ENCODE measurements at places on chromosomes 7 and 10.

DNA sequence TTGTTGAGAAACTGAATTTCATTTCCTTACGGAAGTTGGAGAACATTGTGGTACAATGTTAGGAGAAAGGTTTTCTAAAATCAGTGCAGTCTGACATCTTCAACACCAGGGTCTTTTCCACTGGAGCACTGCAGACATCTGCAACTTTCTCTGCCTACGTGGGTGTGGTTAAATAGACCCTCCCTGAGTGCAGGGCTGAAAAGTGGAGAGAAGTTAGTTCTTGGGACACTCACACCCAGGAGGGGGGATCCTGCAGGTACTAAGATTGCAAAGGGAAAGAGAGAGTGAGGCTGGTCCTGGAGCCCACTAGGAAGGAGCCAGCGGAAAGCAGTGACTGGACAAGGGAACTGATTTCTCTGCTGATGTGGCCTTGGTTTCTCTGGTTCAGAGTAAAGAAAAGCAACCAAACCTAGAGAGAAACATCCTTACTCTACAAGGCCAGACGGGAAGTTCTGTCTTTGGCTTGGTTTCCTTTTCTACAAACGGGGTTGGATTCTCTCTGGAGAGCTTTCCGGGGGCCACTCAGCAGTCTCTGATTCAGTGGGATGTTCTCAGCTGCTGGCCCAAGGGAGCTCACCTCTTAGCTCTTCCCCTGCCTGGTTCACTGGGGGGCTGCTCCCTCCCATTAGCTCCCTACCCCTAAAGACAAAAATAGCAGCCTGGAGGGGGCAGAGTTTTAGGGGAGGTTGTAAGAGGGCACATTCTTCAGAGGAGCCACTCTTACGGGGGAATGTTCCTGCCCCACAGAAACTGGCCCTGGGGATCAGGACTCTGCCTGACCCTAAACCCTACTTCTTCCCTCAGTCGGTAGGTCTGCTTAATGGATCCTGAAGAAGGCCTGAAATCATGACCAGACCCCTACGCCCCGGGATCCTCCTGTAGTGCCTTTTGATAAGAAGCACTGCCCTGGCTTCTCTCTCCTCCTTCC, 2.7 kb downstream of the UPP1 start:
- no peak for DNase-seq

DNA sequence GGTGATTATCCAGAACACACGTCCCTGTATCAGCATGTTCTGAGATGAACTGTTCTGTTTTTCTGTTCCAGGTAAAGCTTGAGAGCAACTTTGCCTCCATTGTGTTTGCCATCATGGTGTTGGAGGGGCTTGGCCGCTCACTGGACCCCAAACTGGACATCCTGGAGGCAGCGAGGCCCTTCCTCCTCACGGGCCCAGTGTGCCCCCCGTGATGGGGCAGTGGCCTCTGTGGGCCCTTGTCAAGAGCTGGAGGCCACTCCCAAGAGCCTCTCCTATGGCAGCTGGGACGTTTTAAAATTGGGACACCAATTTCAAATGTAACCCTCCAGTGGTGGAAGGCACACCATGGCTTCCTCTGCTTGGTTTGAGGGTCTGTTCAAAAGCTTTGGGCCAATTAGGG, 1.9 kb upstream of the NDUFB2 start:
- no peak for DNase-seq

DNA sequence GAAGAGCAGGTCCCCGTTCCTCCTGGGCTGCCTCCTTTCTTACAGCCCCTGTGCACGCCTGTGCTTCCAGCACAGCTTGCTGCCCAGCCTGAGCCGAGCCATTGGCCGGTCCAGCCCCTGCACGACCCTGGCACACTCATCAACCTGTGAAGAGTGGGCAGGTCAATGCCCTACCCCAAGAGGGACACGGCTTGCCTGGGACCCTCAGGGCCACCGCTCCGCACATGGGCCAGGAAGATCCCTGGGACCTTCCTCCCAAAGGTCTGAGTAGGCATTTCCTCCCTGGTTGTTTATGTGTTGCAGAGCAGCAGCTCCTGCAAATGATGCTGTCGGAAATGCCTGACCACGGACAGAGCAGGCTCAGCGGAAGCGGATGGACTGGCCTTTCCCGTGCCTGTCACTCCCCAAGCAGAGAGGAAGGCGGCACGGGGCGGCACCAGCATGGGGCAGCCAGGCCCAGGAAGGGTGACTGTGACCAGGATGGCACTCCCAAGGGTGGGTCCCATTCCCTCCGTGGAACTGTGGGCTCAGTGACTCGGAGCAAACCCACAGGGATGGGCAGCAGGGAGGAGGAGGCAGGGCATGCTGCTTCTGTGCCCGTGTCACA, 252.5 kb downstream of the TNS3 start:
- DNase-seq, result no peak

DNA sequence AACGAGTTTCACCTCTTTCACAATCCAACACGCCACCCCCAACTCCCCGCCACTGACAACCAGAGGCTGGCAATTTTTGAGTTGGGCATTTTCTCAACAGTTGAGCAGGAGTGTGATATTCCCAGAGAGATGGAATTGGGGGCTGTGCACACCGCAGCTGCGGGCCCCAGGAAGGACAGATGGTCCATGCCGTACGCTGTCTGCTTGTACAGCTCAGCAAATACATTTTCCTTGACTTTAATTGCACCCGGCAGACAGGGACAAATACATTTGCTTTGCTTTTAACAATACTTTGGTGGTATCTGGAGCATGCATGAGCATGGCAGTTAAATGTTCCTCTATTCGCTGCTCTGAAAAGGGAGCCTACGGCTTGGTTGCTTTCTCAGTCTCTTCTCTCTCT, 354.2 kb upstream of the DPP6 start:
- no peak for DNase-seq

DNA sequence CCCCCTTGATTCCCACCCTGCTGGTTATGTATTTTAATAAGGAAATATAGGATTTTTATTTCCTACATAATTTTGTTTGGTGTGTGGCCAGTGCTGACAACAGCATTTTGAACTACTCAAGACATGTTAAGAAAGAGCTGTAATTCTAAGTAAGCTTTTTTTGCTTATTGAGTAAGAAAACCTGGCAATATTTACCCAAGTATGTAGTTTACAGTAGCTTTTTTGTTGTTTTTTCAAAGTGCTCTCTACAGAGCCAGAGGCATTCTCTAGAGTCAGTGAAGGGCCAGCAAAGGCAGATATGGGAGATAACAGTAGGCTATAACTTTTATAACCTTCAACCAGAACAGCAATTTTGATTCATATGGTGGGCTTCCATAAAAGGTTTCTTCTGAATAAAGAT, 63.2 kb upstream of the TMEM168 start:
- no peak for DNase-seq

DNA sequence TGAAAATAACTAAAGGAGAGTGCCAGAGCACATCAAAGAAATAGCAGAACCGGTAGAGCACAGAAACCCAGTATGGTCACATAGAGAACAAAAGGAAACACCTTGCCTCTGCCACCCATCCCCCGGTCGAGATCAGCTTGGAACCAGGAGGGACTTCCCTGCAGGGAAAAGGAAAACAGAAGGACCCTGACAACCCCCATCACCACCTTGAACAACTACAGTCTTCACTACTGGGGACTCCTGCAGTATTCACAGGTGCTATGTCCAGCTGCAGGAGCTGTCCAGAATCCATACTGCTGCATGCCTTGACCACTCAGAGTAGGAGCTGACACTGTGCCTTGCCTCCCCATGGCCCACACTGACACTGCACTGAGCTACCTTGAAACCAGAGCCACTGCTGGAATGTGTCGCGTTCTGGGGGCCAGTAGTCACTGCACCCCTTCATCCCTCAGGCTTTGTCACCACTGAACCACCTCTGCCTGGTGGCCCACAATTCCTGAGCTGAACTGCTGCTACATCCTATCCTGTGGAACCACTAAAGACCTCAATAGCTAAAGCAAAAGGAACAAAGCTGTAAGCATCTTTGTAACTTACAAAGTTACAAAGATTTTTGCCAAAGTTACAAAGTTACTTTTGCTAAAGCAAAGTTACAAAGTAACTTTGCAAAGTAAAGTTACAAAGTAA, 66.8 kb downstream of the TRIL start:
- no peak for DNase-seq

- peak; percentile 37 for DNase-seq
These were observed 298.6 kb downstream of the REEP3 start for GRCh38 chr10:63819753-63820329.

GRCh38 chr10:122323189-122323588, 51.3 kb upstream of the PLEKHA1 start:
- DNase-seq, result no peak

DNA sequence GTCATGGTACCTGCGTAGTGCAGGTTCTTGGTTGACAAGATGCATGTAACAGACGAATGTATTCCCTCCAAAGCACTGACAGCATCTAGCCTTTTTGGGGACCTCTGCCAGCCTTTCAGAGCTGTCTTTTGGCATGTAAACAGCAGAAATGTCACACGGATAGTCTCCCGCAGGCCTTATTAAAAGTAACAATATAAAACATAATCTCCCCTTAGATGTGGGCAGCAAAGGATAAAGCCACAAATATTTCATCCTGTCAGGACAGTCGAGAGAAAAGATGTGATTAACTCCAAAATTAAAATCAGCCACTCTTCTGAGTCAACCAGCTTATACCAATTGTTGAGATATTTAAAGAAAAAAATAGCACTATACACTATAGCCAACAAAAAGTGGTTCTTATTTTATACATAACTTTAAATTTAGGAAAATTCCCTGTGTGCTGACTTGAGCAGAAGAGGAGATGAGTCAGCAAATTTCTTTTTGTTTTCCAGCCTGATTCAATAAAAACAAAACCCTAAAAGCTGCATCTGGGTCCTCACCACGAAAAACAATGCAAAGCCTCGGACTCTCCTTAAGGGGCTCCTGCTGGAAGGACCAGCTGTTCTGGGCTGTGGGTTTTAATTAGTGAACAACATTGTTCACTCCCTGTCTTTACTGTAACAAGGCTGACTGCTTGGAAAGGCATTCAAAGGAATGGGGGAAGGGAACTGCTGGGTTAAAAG, 240.2 kb downstream of the ADAM12 start:
- DNase-seq, result no peak

DNA sequence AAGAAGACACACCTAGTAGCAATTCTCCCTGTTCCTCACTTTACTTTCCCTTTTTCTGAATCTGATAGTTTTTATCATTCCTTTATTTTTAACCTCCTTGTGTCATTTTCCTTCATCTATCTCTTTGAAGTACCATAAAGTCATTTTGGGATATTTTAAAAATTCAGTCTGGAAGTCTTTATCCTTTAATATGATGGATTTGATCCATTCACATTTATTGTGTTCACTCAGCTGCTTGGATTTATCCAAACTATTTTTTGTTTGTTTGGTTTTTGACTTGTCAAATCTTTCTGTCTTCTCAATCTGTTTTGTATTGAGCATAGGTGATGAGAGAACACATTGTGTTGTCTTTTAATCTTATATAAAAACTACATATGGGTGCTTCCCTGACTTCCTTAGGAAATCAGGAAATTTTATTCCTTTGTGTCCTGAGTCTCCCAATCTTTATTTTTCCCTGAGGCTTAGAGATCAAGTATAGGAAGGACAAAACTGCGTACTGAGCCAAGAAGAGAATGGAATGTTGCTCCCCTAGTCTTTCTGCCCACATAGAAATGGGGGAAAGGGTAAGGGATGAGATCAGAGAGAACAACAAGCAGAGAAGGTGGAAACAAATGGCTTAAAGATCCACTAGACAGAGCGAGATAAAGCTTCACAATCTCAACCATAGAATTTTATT, 132.7 kb upstream of the HABP2 start:
- DNase-seq, result no peak

DNA sequence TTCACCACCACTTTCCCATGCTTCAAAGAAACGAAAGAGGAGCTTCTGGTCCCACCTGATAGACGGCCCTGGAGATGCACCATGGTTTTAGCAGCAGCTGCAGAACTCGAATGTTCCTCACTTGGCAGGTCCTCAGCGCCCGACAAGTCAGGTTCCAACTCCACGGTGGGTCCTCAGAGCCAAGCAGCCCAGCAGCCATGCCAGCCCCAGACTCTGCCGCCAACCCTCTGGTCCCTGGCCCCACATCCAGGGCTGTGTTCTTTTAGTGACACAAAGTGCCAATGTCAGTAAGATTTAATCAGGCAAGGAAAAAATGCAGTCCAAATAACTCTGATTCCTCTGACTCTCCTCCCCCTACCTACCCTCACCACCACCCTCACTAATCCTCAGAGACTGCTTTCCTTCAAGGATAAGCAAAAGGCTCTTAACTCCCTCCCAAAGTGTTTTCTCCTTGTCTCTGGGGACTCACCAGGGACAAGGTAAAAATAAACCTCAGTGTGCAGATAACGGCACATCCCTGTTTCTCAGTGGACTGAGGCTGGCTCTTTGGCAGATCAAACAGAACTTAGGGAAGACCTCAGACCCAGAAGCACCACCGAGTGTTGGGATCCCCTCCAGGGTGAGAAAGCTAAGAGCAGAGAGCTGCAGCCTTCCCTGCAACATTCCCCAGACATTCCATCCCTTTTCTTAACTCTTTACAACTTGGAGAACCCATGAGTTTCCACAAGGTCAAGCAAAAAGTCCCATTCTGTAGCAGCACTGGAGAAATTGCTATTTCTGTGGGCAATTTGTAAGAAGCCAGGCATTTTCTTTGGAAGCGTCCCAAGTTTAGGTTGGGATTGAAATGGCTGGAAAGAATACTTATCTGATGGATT, 358.9 kb downstream of the FRMD4A start:
- DNase-seq, result no peak

DNA sequence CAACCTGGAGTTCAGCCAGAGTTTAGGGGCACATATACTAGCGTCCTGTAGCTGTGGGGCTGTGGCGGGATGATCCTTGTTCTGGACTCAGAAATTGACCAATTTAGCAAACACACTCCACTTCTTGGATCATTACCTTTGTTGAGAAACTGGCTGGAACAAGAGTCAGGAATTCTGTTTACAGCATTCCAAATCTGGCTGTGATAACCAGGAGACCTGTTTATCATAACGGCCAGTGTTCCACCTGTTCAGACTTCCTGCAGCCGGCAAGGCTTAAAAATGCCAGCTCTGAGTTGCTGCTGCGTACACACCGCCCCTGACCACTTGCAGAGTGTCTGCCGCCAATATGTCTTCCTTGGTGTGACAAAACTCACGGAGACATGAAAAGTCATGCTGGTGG, 64.8 kb downstream of the ARMC3 start:
- no peak for DNase-seq

DNA sequence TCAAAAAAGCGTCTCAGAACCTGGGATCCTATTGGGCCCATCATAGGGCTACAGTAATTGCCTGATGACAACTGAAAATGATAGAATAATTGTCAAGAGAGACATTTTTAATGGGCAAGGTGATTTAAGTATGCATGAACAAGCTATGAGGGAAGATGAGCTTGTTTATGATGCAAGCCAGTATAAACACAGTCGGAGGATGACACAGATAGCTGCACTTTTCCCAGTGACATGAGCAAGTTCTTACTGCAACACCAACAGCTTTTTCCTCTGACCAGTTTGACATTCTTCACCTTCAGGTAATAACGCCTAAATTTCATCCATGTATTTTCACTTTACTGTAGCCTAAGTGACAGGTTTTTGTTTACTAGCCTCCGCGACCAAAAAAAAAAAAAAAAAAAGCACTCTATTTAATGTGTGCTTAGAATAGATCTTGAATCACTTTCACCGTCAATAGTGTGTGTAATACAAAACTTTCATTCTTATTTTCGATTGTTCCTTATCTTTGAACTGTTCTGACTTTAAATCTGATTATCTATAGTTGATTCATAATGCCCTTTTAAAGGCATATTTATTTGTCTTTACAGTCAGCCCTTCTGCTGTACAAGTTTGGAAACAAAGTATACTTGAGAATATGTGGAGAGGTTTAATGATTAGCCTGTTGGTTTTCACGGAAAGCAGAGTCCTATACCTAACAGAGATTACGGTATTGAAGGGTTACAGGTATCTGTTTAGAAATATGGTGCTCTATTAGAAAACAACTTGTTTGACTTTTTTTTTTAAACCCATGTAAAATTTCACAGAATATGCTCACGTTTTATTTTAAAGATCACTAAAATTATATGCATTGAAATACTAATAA, 1.7 kb downstream of the FOXP2 start:
- no peak for DNase-seq
